COR-L47 (cell line): ENCODE measurements at places on chromosomes 3 and 15.

- peak; percentile 12 for DNase-seq
These were observed 229.5 kb upstream of the ROPN1 start for GRCh38 chr3:124221422-124221821.

- DNase-seq, result no peak
These were observed 244.8 kb downstream of the ALCAM start for GRCh38 chr3:105611304-105612192.

DNA sequence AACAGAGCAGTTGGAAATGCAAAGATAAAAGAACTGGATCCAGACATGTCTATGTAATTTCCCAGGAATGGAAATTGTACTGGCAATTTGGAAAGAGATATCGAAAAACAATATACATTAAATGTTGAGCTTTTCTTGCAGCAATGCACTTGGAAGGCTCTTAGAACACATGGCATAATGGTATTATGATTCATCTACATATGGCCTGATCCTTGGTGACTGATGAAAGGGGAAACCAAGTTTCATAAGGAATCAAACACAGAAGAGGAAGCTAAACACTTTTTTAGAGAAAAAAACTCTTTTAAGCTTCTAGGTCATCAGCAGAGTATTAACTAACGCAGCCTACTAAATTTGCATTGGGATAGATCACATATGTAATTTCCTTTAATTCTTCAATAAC, 12.4 kb upstream of the GREM1 start:
- DNase-seq, result no peak

- DNase-seq, result no peak
These were observed 85.4 kb upstream of the LIPC start for GRCh38 chr15:58346361-58346760.

DNA sequence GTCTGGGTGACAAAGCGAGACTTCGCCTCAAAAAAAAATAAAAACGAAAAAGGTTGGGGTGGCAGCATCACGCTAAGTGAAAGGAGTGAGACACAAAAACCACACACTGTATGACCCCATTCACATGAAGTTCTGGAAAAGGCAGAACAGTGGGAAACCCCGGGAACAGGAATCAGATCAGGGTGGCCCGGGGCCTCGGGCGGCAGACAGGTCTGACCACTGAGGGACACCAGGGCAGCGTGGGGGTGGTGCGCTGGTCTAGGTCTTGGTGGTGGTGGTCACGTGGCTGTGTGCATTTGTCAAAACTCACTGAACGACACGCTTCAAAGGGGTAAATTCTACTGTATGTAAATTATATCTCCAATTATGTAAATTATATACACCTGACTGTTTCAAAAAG, 79.7 kb upstream of the PRR20G start:
- no peak for DNase-seq

GRCh38 chr15:52295421-52296001, at the start of gene MYO5C:
TSS of gene MYO5C (minus strand) at chr15:52295804. CDS start at chr15:52295636, 168 bp downstream.
- peak; percentile 84 for DNase-seq

- DNase-seq, result no peak
These were observed 331.7 kb downstream of the MAGI1 start for GRCh38 chr3:65706776-65707568.

DNA sequence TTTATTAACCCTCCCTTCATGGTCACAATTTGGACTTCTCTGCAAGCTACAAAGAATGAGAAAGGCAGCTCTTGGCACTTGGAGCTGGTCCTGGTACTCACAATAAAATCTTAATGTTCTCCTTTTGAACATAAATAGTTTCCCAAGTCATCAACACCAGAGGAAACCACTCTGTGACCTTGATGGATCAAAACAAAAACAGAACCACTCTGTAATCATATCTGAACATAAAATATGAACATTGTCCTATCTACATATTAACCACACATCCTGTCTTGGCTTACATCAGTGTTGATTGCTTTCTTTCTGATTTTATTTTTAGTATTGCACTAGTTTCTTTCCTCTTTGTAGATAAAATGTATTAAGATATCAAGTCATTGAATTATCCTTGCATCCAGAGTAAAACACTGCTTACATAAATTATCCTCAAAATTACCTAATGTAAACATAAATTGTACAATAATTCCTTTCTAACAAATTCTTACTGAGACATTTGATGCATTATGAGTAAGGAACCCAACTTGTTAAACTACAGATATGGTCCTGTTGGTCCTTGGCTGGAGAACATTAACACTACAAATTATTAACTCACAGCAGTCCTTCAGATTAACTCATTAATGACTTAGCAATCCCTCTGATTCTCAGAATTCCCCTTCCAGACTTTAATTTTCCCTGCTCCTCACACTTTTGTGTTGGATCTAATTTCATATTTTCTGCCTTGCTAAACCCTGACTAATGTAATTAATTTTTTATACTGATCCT, 860.5 kb downstream of the DIPK2A start:
- no peak for DNase-seq

DNA sequence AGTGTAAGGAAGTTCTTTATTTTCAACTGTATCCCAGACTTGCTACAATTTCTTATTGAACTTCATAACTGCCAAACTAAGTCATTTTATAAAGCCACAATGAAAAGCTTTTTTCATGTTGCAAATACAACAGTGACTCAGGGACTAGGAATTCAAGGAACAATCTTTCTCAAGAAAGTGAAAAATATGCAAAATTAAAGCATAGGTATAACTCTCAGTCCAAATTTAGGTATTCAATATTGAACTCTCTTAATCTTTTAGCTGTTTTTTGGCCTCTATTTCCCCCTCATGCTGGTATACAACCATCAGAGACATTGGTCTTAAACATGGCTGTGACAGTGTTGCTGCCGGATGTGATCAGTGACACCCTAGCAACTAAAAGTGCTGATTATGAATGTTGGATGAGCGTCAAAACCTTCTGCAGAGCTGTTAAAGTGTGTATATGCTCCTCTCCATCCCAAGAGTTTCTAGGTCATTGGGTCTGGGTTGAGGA, 476.9 kb downstream of the ZNF385D start:
- no peak for DNase-seq

DNA sequence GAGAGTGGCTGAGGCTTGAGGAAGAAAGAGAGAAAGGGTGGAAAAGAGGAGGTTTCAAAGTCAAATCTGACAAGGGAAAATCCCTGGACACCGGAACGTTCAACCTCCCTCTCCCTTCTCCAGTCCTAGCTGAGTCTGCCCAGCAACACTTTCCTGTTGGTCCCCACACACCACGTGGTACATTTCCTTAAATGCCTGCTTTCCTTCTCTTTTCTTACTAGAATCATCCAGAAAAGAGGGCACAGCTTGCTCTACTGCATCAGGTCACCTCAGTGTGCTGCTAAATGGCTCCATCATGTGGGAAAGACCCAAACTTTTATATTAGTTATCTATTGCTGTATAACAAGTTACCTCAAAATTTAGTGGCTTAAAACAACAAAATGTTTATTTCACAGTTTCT, 181.2 kb downstream of the NECTIN3 start:
- DNase-seq, result no peak

DNA sequence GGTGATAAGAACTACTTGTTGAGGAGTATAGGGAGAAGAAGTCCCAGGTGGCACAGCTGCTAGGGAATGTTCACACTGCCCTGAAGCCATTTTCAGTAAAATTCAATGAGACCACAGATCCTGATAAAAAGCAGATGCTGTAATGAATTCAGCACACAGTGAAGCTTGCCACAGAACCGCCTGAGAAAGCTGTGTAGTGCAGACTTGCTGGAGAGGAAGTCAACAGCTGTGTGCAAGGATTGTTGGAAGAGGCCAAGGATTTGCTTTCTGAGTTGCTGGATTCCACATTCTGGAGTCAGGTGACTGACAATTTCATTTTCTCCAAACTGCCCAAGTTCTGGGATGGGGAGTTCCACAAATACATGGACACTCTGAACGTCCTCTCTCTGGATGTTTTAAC, 70.9 kb downstream of the ANP32A start:
- DNase-seq, result no peak

- DNase-seq, result no peak
These were observed 4.2 kb upstream of the GMPPB start for GRCh38 chr3:49727924-49728361.

GRCh38 chr3:40875581-40875980, 323.7 kb upstream of the CTNNB1 start:
- no peak for DNase-seq

DNA sequence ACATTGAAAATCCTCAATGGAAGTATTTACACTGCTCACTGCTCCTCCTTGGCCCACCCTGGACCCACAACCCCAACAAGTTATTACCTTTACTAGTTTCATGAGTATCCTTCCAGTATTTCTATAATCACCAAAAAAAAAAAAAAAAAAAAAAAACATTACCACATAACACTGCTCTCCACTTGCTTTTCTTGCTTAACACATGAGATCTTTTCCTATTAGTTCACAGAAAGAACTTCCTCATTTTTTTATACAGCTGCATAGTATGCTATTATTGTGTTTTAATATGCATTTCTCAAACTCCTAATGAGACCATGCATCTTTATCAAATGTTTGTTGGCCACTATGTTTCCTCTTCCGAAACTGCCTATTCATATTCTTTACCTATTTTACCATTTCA, 14.6 kb downstream of the GABPB1 start:
- DNase-seq, result no peak

DNA sequence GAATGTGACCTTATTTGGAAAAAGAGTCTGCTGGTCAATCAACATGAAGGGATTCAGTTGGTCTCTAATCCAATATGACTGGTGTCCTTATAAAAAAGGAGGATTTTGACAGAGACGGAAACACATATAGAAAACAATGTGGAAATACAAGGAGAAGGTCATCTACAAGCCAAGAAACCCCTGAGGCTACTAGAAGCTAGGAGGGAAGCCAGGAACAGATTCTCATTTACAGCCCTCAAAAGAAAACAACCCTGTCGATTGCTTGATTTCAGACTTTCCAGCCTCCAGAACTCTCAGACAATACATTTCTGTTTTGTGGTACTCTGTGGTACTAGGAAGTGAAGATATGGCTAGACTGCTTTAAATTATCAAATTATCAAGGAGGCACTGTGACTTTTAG, 162.9 kb upstream of the IGF1R start:
- no peak for DNase-seq

GRCh38 chr15:44798826-44799225, 62.5 kb downstream of the TRIM69 start:
- DNase-seq, result no peak

DNA sequence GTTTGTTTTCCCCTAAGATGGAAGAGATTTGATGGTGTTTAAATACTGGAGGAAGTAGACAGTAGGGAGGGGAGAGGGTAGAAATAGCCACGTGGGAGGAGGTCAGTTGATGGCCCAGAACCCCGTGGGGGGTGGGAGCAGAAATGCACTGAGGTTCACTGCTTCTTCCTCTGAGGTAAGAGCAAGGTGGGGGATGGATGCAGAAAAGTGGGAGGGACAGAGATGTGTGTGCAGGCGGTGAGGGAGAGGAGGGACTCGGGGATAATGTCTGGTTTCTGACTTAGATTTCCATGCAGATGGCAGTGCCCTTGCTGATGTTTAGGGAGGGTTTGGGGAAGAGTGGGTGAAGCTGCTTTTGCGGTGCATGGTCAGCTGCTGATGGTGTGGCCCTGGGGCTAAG, 102.9 kb downstream of the ARNT2 start:
- DNase-seq, result no peak

DNA sequence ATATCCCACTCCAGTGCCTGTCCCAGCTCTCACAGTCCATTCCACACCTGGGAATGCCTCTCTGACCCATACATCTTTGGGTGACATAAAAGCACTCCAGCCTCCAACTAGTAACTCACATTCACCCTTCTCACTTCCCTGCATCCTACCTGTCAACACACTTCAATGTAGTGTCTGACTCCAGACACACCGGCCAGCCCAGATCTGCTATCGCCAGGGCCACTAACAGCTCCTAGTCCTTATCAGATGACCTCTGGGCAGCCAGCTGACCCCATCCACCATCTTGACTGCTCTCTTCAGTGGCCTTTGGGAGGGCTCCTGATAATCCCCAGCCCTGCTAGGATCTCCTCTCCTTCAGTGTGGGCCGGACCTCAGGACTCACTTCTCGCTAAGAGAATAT, 2.9 kb upstream of the MCM2 start:
- no peak for DNase-seq

DNA sequence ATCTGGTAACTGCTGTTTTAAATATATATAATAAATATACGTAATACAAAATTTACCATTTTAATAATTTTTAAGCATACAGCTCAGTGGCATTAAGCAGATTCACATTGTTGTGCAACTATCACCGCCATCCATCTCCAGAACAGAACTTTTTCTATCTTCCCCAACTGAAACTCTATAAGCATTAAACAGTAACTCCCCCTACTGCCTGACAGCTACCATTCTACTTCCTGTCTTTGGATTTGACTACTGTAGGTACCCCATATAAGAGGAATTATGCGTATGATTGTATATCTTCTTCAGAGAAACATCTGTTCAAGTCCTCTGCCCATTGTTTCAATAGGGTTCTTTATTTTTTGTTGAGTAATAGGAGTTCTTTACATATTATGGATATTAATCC, 36.8 kb downstream of the EID1 start:
- DNase-seq, result no peak
